ENCODE measurements at places on chromosomes 4 and X.
A peak's percentile ranks its signal among the peaks of the same experiment; 100 is the strongest.

GRCh38 chr4:109434007-109434971 lies 674 bp downstream of the SEC24B start:
- DNase-seq: peak; percentile 17

DNA sequence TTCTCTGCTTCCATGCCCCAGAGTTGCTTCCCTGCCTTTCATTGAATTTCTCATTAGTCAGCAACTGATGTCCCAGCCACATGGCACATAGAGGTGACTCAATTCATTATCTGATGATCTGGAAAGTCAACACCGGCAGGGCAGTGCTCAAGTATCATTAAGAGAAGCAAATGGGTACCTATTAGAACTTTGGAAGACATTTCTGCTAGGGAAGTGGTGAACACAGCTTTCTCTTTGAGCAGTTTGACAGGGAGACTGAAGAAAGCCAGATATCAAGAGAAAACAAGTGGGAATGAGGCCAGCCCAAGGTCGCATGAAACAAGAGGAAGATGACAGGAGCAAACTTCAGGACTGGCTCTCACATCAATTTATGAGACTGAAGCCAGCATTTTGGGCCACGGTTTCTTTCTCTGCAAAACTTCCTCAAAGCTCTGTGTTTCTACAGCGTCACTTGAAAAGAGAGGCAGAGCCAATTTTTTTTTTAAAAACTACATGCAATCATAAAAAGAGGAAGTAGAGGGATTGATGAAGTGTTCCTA lies 108.3 kb upstream of the RPS6KA3 start:
- no peak for DNase-seq

- DNase-seq: no peak
Observed at GRCh38 chr4:100486496-100486895, 31.3 kb downstream of the EMCN start.

DNA sequence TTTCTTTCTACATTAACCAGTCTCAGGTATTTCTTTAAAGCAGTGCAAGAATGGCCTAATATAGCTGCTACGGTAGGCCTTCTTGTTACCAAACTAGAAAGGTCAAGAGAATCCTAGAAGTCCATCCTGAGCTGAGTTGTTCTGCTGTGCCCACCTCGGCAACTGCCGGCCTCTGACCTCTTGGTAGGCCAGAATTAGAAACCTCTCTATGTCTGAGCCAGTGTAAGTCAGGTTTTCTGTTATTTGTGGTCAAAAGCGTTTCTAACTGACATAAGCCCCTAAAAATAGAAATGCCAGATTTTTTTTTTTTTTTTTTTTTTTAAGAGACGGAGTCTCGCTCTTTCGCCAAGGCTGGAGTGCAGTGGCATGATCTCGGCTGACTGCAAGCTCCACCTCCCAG lies 43.1 kb downstream of the SOWAHB start:
- no peak for DNase-seq

GRCh38 chr4:176320976-176321361 lies 1.2 kb downstream of the SPCS3 start:
- DNase-seq: no peak

DNA sequence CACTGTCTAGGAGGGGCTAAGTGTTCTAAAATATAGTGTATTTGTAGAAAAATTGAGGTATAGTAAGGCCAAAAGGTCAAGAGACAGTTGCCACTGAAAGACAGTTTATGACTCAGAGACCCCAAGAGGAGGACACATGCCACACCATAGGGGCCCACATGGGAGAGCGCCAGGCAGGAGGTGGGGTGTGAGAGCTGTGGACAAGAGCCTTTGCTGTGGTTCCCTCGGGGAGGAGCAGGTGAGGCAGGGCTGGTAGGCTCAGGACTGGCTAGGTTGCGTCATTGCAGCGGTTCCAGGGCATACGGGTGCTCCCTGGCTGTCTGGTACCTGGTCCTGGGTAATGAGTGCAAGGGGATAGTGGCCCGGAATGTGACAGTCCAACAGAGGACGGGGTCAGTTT lies 37.6 kb downstream of the CCNQ start:
- DNase-seq: no peak

GRCh38 chrX:17822351-17822750 lies 38.7 kb downstream of the RAI2 start:
- DNase-seq: no peak

- DNase-seq: no peak
Observed at GRCh38 chr4:44806071-44806470, 79.7 kb upstream of the GNPDA2 start.

DNA sequence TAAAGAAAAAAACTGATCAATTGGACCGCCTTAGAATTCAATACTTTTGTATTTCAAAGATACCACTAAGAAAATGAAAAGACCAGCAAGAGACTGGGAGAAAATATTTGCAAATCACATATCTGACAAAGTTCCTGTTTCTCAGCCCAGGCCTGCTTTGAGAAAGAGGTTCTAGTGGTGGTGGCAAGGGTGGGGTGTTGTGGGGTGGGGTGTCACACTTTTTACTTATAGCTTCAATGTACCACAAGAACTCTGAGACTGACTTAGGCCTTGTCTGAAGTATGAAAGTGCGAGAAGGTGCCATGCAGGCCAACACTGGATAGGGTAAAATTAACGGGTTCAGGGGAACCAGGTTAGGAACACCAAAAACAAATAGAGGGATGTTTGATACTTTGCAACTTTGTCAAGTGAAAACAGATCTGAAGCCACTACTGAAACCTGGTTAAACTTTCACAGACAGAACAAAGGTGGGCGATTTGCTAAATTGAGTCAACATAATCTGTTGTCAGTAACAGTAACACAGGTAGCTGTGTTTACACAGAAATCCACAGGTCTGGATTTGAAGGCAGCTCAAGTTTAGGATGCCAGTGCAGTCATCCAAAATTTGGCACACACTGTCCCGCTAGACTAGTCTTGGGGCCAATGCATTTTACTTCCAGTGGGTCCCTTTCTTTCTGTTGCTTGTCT lies 88.8 kb downstream of the DGKK start:
- no peak for DNase-seq

DNA sequence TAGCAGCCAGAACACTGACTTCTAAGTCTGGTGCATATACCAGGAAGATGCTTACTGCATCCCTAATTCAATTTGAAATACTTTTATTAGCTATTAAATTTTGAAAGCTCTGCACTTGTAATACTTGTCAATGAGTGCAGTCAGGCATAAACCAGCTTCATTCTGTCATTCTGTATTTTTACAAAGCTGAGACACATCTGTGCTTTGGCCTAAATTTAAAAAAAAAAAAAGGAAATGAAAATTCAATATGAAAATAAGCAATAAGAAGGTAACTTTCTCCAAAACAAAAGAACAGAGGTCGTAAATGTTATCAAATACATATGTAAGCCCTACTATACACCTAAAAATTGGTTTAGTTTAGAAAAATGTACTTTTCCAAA lies 7.0 kb downstream of the SMIM14 start:
- peak; percentile 41 for DNase-seq
